Mucosa of descending colon (tissue), 3 donors: ENCODE measurements at places on chromosomes 1 and 21. TPM values are rescaled to one million over a fixed set of nuclear protein-coding genes. Genes with fewer than 3 reads are reported as not detected.

Gene RPE65
- total RNA-seq = not detected

Gene DNAJC6
- 1.6 TPM for total RNA-seq

Gene SYTL1
- total RNA-seq = 4.2 TPM

Gene FOXD3
- 0.55 TPM for total RNA-seq

Gene TAF1A
- 6.6 TPM for total RNA-seq

Gene VAMP3
- 91.6 TPM for total RNA-seq

Gene WDR64
- total RNA-seq = 0.25 TPM

Gene MXRA8
- 62.1 TPM for total RNA-seq

Gene ZMYND12
- 3.0 TPM for total RNA-seq

Gene ATP1A4
- total RNA-seq = not detected

Gene MFSD2A
- 11.3 TPM for total RNA-seq

Gene GSTM1
- 18.0 TPM for total RNA-seq

Gene WNT3A
- not detected for total RNA-seq

Gene PAPPA2
- total RNA-seq = 1.0 TPM

Gene TMPRSS15
- total RNA-seq = not detected

Gene TOR1AIP2
- total RNA-seq = 79.2 TPM

Gene ANKRD34A
- 0.63 TPM for total RNA-seq

Gene CELA3B
- 0.35 TPM for total RNA-seq

Gene NTNG1
- 0.23 TPM for total RNA-seq

Gene MTFR1L
- total RNA-seq = 94.3 TPM

Gene IL20
- not detected for total RNA-seq

Gene CYP4B1
- total RNA-seq = 11.0 TPM

Gene FCRL5
- total RNA-seq = 3.3 TPM

Gene TSPAN2
- 84.2 TPM for total RNA-seq

Gene KIF21B
- 4.0 TPM for total RNA-seq

Gene C1orf94
- not detected for total RNA-seq

Gene HAO2
- total RNA-seq = not detected
